Stimulated activated effector memory CD8-positive, alpha-beta T cell treated with anti-CD3 and anti-CD28 coated beads, Interleukin-12 subunit alpha, Interleukin-12 subunit beta, amount 100 ng/mL, for 72 hours (primary cell): ENCODE measurements at places on chromosomes 2 and 18.

DNA sequence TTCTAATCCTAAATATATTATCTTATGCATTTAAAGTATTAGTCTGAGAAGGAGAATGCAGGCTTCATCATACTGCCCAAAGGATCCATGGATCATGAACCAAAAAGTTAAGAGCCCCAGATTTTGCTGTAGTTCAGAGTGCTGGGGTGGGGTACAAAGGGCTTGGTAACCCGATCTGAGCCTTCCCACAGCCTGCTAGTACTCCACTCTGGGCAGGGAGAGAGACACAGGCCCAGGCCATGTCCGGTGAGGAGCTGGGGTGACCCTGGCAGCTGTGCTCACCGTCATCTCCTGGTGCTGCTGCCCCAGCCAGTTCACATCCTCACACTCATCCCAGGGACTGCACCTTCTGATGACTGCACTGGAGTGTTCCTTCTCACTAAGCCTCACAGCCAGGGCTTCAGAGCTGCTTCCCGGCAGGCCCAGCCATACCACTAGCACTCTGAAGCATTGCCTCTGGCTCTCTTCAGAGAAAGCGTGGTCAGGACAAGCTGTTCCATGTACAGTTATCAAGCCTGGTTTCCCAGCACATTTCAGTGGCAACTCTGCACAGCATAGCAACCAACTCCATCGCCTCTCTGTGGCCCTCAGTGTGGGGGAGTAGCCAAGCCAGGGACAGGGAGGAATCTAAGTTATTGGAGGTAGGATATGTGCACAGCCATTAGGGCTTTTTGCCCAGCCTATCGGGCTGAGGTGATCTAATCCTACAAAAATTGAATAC is 189.0 kb upstream of the CTAGE1 start:
- DNase-seq: no peak

DNA sequence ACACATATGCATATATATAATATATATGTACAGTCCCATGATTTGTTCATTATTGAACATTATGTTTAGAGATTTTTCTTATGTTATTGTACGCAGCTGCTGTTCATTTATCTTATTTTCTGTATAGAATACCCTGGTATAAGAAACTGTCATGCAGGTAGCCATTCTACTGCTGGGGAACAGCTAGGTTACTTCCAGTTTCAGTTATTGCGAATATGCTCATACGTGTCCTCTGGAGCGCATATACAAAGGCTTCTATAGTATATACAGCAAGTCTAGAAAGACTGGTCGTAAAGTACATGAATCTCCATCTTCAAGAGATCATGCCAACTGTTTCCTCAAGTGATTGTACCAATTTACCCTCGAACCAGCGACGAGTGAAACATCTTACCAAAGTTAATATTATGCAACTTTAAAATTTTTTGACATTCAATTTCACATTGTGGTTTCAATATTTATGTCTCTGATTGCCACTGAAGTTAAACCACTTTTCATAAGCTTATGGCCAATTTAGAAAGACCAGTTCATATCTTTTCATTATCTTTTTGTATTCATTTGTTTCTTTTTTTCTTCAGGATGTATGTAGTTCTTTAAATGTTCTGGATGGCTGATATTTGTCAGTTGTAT is 53.5 kb downstream of the RDH14 start:
- no peak for DNase-seq

GRCh38 chr2:108911401-108911800 is 77.6 kb downstream of the EDAR start:
- no peak for DNase-seq

DNA sequence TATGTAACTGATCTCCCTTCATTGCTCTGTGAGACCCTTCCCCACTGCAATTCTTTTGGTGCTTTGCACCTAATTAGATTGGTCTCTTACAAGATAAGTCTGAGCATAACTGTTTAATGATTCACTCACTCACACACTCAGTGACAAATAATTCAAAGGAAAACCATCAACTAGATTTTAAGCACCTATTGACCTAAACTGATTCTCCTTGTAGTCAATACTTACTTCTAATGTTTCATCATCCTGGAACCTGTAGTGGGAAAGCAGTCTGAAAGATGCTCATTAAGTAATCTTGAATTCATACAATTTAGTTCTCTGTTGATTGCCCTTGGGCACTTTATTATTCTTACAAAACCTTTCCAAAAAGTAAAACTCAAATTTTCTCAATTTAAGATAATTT is 74.3 kb upstream of the COL5A2 start:
- DNase-seq: no peak

GRCh38 chr18:11996190-11996754 is 15.0 kb downstream of the IMPA2 start:
- no peak for DNase-seq

DNA sequence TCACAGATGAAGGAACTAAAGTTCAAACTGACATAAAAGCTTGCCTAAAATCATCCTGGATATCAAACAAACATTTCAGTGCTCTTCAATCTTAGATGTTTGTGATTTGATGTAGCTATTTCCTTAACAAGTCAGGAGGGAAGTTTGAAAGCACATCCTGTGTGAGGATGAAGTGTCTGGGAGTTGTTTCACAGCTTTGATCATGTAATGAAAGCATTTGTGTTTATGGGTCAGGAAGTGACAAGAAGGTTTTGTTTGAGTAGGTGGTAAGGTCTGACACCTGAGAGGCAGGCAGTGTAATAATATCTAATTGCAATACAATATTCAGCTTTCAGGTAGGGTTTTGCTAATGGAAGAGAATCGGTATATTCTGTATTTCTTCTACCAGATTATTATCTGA is 26.0 kb upstream of the CSRNP3 start:
- DNase-seq: no peak

GRCh38 chr2:49178656-49179055 is 24.3 kb upstream of the FSHR start:
- no peak for DNase-seq

GRCh38 chr2:18545384-18545783 is 15.1 kb downstream of the RDH14 start:
- DNase-seq: no peak

- no peak for DNase-seq
Measured at GRCh38 chr2:26076001-26076587, 42.2 kb downstream of the RAB10 start.

- DNase-seq: no peak
Measured at GRCh38 chr2:174395969-174396630, 570 bp downstream of the SCRN3 start.
